ENCODE measurements at places on chromosomes 2 and 18.

DNA sequence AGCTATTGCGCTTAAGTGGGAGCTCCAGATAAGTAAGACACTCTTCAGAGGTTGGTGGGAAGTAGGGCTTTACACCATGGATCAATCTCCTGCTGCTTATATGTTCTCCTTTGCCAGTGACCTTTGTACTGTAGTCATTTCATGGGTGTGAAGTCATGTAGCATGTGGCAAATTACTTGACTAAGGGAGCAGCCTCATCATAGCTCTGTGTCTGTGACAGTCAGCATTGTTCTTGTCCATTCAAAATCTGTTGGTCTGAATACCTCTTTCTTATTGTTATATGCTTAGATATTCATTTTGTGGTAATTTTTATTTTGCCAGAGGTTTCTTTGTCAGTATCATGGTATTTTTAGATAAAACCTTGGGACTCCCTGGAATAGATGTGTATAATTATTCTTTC is 18.2 kb downstream of the SLC4A1AP start:
- no peak for DNase-seq

GRCh38 chr18:12308386-12309100 is 502 bp downstream of the TUBB6 start:
- DNase-seq: no peak

- no peak for DNase-seq
Measured at GRCh38 chr2:46811379-46812310, 104.0 kb downstream of the MCFD2 start.

- no peak for DNase-seq
Measured at GRCh38 chr2:190685333-190685732, 36.5 kb downstream of the NAB1 start.

DNA sequence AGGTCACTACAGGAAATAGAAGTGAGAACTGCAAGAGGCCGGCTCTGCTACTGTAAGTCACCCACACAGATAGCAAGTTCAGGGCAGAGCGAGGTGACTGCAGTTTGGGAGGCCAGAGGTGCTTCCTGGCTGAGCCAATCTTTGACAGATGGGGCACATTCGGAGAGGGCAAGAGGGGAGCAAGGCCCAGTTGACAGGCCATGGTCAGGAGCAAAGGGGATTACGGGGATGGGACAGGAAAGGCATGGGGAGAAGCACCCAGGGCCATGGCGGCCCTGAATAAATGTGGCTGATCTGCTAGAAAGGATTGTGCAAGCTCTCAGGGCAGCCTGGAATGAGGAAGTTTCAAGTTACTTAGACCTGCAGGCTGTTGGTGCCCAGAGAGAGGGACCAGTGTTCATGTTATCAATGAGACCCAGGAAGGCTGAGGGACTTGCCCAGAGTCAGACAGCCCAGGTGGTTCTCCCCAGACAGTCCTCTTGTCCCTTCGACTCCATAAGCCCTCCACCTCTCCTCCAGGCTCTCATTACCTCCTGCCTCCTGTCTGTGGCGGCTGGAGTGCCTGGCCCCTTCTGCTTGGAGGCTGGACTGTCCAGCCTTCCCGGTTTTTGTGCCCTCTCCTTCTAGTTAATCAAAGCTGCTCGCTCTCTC is 123.3 kb downstream of the CTIF start:
- DNase-seq: no peak

- DNase-seq: no peak
Measured at GRCh38 chr18:41893432-41893831, 61.6 kb upstream of the PIK3C3 start.

- no peak for DNase-seq
Measured at GRCh38 chr2:45981384-45981930, 315.8 kb upstream of the EPAS1 start.

- no peak for DNase-seq
Measured at GRCh38 chr2:67399144-67399543, 2.0 kb downstream of the ETAA1 start.

Measured in SHP77 treated with DMSO at 0.1 percent for 48 hours (cell line).